ENCODE measurements at places on chromosomes 4 and X. TPM values are rescaled to one million over a fixed set of nuclear protein-coding genes. Genes with fewer than 3 reads are reported as not detected.

The RBM47 gene
- total RNA-seq: 1.6 TPM

The LGI2 gene
- 0.25 TPM for total RNA-seq

The TMPRSS11E gene
- total RNA-seq: not detected

The PAGE1 gene
- total RNA-seq: not detected

The PLXNB3 gene
- 0.94 TPM for total RNA-seq

All from cardiac ventricle fibroblast (primary cell).